ENCODE measurements at places on chromosomes 5 and 9.

DNA sequence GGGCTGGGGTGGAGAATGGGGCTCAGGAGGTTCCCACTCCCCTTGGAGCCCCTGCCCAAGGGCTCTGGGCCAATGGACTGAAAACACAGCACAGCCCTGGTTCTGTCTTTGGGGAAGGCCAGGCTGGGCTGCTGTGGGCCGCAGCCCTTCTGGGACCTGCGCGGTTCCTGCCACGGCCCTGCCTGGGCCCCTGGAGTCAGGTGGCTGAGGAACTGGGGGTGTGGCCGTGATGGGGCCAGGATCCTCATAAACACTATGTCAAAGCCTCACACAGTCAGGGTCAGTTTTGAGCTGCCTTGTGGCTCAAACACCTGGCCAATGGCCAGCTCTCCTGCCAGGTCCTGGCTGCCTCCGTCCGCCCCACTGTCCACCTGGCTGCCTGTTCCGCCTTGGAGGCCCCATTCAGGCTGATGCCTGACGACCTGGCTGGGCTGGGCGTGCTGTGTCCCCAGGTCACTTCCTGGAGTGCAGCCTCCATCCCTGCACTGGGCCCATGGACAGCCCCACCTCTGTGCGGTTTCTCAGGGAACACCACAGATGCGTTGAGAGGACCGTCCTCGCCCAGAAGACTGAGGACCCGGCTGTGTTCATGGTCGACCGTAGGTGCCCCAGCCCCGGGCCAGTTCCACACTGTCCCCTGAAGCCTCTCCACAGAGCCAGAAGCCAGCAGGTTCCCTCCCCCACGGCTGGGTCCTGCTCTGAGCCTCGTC lies 27.5 kb downstream of the PAEP start:
- DNase-seq: no peak

GRCh38 chr5:175894793-175895192 lies 23.4 kb downstream of the CPLX2 start:
- DNase-seq: no peak

- DNase-seq: no peak
These were observed 351.8 kb downstream of the SPOCK1 start for GRCh38 chr5:137147346-137147745.

DNA sequence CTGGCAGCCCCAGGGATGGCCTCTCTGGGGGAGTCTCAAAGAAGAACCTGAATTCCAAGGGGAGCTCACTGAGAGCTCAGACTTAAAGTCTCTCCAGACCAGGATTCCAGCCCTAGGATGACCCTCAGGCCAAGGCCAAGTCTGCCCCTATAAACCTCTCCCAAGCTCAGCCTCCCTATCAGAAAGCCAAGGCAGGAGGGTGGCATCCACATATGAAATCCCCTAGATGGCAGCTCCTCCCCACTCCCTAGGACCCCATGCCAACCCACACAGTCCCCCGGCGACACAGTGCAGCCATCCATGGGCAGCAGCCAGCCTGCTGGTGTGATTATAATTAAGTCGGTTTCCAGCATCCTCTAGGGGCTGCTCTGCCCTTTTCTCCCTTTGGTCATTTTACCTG lies 269.9 kb downstream of the CDK5RAP2 start:
- no peak for DNase-seq

- no peak for DNase-seq
These were observed at the start of gene NIPAL4 for GRCh38 chr5:157459715-157460599. TSS of gene NIPAL4 (plus strand) at chr5:157460213. CDS start at chr5:157460321, 108 bp downstream.

- no peak for DNase-seq
These were observed 4.3 kb downstream of the ZBTB34 start for GRCh38 chr9:126864771-126865170.

DNA sequence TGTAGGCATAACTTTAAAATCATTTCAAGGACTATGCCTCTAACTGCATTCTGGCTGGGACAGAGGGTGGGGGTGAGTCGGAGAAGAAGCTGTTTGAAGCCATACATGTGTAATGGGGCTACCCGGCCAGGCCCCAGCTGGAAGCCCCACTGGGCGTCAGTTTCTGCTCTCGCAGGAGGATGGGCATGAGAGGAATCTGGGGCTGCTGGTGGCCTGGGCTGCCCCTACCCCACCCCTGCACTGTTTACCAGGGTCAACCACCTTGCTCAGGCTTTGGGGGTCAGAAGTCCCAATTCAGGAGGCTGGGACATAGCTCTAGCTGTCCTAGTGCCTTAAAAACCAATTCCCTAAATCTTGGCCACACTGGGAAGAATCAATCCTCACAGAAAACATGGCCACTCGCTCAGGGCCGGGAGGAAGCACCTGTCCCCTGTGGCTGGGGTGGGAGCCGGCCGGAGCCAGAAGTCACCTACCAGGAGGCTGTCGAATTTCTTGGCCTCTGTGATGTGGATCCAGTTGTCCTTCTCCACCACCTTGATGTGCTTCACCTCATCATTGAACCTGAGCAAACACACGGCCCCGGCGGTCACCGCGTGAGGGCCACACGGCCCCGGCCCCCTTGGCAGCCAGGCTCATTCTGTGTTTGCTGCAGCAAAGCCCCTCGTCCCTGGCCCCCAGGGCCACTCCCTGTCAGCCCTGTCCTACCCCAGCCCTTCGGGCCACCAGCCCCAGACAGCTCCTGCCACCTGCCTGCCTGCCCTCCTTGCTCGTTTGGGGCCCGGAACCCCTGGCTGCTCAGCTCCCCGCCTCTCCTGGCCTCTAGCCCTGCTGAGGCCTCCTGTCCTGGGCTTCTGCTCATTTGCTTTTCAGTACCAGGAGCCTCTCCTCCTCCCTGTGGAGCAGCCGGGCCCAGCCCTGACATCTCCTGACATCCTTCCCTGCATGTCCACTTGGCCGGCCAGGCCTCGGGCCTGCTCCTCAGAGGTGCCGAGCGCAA lies 33.6 kb upstream of the SARDH start:
- DNase-seq: no peak

- no peak for DNase-seq
These were observed 14.0 kb upstream of the PDLIM4 start for GRCh38 chr5:132243366-132243977.

DNA sequence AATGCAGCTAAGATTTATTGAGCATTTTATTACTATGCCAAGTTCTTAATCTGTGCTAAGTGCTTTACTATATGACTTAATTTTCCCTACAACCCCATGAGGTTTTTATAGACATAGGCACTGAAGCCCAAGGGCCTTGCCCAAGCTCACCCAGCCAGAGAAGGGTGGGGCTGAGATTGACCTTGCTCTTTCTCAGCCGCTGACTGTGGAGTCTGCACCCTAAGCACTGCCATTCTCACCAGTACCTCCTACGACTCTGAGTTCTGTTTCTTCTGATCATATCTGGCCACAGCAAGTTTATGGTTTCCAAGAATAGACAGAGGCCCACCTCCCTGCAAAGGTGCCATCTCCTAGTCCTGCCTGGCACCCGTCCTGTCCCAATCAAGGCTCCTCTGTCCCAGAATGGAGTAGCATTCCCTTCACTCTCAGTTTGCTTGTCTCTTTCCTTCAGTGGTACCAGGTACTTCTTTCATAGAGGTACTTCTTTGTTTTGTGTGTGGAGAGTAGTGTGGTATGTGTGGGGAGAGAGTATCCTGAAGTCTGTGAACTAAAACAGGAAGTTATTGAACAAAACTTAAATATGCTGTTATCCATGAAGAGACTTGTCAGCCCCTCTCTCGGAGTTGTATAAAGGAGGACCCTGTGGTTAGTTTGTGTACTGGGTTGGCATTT lies 42.6 kb downstream of the CSF1R start:
- no peak for DNase-seq

GRCh38 chr5:103340717-103341388 lies 82.3 kb downstream of the MACIR start:
- no peak for DNase-seq

- DNase-seq: no peak
These were observed 161.2 kb upstream of the CHD1 start for GRCh38 chr5:99089822-99090549.

DNA sequence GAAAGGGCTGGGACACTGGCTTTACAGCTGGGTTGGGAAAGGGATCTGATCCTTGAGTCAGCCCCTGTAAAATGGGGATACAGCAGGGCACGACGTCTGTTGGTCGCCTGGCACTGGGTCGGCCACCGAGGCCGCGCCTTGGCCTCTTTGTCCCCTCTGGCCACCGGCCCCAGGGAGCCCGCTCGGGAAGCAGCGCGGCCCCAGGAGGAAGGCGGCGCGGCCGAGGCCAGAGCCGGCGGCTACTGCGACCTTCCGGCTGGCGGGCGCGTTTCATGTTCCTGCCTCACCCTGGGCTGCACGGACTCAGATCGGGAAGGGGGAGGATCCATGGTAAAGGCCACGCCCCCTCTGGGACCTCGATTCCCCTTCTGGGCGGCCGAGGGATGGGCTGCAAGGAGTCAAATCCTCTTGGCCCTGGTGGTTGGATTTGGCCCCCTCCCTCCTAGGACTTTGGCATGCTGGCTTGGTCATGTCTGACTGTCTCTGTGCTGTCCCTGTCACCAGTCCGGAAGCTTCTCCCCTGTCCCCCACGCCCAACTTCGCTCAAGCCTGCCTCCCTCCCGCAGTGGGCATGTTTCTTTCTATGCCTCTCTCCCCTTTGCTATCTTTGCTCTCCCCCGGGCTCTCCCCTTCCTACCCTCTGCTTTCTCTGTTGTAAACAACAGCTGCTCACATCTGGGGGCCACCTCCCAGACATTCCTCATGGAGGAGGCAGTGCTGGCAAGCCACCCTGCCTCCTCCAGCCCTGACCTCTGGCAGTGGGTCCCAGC lies 25.8 kb downstream of the FPGS start:
- no peak for DNase-seq

DNA sequence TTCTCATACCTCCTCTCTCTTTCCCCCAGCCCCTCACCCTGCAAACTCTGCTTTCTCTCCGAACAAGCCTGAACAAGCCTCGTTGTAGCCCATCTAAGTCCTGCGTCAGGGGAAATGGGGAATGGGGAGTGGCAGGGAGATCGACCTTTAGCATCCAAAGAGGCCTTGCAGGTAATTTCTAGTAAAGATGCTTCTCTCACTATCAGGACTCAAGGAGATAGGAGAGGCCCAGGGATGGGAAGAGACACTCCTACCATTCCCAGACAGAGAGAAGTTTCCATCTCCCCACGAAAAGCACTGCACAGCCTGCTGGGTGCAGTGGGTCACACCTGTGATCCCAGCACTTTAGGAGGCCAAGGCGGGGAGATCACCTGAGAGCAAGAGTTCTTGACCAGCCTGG lies 44.4 kb upstream of the CTNNA1 start:
- no peak for DNase-seq

- no peak for DNase-seq
These were observed 20.6 kb downstream of the GGTA1 start for GRCh38 chr9:121478816-121479676.

DNA sequence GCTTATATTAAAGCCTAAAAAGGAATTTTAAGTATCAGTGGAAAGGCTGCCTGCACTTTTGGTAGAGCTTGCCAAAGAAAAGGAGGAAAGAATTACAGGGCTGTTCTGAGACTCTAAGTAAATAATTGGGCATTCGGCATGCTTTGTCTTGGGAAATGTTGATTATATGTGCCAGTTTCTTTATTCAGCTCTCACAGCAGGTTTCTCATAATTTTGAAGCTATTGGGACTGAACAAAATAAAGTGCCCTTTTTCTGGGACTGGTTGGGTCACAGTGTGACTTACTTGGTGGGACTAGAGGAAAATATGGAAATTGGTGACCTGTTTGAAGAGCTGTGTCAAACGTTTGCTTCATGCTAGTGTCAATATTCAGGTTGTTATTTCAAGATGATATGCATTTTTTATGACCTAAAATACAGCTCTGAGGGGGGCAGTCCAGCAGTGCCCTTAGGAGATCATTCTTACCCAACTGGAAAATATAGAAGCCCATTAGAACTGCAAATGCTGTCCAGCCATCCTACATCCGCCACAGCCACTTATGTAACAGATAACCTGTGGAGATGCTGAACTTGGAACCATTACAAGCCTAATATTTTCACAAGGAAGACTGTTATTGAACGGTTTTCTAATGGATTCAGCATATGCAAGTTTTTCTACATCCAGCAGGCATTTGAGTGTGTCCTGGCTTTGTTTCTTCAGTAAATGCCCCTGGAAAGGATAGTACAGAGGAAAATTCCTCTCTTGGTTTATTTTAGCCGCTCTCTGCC lies 122.4 kb downstream of the SNCAIP start:
- DNase-seq: no peak

DNA sequence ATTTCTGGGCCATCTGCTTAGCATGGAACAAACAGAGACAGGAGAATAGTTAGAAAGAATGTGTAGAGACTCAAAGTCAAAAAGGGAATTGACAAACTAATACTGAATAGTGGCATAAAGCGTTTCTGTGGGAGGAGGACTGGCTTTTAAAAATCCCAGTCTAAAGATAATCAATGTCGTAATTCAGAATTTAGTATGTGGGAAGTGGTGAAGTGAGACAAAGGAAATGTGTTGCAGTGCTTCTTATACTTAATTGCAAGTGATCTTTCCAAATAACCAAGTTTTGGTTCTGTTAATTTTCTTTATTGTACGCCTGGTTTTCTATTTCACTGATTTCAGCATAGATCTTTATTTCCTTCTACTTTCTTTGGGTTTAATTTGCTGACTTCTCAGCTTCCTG lies 133.2 kb downstream of the ENTREP1 start:
- no peak for DNase-seq

- no peak for DNase-seq
These were observed 29.4 kb downstream of the RAD23B start for GRCh38 chr9:107312376-107313050.

DNA sequence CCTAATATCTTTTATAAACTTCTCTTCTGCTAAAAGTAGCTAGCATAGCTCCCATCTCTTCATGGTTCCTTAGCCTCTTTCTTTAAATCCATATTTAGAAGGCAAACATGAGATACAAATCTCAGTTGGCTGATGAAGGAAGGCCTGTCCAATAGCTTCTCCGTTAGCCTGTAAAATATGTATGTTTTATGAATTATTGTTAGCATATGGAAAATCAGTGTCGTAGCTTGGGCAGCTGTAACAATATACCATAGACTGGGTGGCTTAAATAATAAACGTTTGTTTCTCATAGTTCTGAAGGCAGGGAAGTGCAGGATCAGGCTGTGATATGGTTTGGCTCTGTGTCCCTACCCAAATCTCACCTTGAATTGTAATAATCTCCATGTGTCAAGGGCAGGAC lies 63.8 kb downstream of the PBX3 start:
- DNase-seq: no peak

DNA sequence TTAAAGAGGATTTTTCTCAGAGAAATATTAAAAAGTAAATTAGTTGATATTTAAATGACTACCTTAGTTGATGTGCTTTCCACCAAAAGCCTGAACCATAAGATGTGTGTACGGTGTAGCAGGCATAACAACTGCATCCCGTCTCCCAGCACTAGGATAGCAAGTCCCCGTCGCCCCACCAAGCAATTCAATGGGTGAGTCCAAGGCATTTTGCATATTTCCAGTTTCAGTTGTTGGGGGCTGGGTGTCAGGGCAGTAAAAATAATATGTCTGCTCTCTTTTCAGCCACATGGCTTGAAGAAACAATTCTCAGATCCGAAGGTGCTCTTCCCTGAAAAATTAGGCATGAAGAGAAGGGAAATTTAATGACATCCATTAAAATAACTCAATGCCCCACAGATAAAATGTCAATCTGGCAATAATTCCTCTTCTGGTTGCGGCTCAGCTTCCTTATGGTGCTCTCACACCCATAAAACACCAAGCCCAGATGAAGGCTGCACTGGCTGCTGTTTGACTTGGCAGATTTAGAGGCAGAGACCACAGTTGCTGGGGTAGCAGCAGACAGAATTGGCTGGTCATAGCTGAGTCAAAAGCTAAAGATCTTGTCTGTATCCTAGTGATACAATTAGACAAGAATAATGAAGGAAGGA lies 124.4 kb upstream of the ADCY2 start:
- DNase-seq: no peak

Measured in CD4-positive, alpha-beta T cell (primary cell).